ENCODE measurements at places on chromosomes 16 and 17.

DNA sequence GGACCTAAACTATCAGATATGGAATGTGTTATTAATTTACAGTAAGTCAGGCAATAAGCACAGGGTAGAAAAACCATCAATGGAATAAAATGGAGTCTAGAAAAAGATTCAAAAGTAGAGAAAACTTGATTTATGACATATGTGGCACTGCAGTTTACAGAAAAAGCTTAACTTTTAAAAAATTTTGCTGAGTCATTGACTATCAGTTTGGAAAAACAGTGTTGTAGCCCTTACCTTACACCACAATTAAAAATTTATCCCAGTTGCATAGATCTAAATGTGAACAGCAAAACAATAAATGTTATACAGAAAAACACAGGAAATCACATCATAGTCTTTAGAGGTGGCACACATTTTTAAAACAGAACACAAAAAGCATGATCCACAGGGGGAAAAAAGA is 108.5 kb downstream of the USP22 start:
- no peak for DNase-seq

GRCh38 chr16:11074131-11074530 is 129.8 kb downstream of the CLEC16A start:
- no peak for DNase-seq

GRCh38 chr16:74455213-74455612 is 33.9 kb upstream of the CLEC18B start:
- DNase-seq = no peak

DNA sequence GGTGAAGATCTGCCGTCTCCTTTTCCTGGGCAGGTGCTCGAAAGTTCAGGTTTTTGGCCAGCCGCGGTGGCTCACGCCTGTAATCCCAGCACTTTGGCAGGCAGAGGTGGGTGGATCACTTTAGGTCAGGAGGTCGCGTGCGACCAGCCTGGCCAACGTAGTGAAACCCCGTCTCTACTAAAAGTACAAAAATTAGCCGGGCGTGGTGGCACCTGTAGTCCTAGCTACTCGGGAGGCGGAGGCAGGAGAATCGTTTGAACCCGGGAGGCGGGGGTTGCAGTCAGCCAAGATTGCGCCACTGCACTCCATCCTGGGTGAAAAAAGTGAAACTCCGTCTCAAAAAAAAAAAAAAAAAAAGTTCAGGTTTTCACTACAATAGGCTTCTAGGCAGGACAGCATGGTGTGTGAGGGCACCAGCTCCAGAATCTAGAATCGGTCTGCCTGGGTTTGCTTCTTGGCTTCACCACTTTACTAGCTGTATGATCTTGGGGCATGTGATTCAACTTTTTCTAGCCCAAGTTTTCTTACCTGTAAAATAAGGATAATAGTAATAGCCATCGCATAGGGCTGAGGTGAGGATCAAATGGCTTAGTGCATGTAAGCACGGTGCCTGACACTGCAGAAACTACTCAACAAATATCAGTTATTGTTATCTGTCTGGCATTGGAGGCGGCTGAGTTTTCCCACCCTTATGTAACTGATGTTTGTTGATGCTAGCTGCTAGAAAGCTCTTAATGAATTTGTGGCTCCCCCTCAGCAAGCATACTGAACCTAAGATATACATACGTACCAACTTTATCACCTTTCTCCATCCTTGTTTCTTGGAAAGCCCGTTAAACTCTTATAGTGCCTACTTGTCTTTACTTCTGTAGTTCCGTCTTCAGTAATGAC is 1.3 kb downstream of the PSMD12 start:
- DNase-seq = no peak

GRCh38 chr17:21476867-21477266 is 100.7 kb downstream of the KCNJ12 start:
- DNase-seq = no peak

GRCh38 chr16:69930117-69930776 is 20.9 kb upstream of the CLEC18A start:
- peak; percentile 44 for DNase-seq

DNA sequence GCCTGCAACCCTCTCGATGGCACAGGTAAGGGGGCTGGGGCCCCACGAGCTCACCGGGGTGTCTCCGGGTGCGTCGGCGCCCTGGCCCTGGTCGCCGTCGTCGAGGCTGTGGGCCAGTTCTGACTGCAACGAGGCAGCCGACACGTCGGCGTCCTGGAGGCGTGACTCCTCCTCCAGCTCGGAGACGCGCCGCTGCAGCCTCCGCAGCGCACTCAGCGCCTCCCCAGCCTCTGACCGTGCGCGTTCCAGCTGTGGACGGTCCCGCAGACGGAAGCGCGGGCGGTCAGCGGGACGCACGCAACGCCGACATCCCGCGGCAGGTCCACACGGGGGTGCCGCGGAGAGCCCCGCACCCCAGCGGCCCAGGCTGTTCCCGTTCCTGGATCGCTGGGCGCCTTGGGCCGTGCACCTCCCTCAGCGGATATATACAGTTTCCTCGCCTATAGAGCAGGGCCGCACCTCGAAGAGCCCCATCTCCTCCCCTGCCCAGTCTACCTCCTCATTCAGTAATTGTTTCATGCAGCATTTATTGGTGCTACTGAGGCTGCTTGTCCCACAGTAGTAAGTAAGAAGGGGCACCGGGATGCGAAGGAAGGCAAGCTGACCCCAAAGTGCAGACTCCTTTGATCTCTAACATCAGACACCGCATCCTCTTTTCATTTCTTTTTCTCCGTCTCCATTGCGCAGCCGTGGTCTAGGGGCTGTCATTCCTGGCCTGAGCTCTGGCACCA is 5.8 kb downstream of the THOC6 start:
- no peak for DNase-seq

DNA sequence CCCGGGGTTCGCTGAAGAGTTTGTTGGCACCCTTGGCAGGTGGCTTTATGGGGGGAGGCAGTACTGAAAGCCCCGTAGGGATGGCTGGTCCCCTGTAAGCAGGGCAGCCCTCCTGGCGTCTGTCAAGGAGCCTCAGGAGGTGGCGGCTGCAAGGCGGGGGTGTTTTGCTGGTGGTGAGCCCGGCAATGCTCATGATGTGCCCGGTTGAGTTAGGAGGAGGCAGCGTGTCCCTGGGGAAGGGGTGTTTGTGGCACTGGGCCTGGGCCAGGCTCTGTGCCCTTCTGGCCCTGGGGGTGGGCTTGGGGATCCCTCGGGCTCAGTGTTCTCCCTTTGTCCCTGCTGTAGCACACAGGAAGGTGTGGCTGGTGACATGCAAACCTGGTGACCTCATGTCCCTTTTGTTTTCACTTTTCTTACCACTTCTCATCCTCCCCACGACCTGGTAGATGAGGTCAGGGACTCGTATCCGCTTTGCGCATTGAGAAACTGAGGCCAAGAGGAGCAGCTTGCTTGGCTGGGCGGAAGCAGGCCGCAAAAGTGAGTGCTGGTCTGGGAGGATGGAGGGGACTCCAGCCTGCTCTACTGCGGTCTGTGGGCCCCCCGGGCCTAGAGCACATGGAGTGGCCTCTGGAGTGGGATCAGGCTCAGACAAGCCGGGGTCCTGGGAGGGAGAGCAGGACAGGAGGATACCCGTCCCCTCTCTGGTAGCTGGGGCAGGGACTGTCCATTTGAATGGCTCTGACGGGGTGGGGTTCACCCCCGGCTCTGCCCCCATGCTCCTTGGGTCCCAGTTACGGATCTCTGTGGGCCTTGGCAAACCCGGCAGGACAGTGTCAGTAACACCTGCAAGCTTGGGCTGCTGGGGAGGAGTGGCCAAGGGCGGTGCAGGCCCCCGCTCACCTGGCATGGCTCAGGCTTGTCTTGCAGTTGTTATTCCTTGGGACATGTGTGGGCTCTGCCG is 2.2 kb downstream of the SNN start:
- DNase-seq = no peak

- DNase-seq = no peak
Observed at GRCh38 chr16:1070864-1071408, 1.6 kb upstream of the SSTR5 start.

- DNase-seq = no peak
Observed at GRCh38 chr17:48127371-48128051, 19.9 kb downstream of the SNX11 start.

- DNase-seq = no peak
Observed at GRCh38 chr17:13735444-13735843, 133.7 kb upstream of the HS3ST3A1 start.

DNA sequence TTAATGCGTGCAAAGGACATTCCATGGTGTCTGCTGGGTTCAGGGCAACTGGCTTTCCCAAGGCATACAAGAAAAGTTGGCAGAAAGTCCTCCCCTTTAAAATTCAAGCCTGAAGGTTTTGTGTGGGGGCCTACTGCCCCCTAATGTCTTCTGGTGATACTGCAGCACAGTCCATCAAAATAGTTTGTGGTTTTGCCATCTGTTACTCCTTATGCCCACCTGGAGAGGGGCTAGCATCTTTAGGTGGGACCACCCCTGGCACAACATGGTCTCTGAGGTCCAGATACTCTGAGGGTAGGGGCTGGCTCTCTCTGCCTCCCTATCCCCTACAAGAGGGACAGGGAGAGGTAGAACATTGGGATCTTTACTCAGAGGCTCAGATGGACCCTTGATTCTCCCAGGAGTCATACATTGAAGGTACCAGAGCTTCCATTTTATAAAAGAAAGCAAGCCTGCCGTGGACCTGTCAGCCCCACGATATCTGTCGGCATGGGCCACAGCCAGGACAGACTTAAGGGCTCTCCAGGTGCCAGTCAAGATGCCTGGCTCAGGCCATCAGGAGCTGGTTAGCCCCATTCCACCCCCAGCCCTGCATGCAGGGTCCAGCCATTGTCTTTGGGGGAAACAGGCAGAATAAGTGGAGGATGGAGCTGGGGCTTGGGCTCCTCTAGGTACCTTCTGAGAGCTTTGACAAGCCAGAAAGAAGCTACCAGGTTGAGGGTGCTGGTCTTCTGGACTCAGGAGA is 6.3 kb downstream of the ESRP2 start:
- DNase-seq = peak; percentile 72

DNA sequence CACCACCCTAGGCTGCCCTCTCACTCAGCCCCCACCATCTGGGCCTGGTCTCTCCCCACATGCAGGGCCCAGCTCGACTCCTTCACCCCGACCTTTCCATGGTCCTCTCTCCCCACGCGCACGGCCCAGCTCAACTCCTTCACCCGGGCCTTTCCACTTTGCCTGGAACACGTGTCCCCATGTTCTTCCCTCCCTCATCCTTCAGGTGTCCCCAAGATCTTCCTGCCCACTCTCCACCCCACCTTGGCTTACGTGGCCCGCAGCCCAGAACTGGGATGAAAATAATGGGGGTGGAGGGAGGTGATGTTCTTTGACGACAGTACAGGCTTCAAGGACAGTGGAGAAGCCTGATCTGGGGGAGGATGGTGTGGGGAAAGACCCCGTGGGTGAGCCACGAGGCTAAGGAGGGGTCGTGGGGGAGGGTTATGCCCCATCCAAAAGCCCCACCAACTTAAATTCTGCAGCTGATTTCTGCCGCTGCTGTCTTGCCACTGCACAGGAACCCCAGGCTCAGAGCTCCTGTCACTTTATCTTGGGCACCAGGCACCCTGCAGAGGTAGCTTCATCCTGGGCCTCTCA is 9.9 kb upstream of the MEAK7 start:
- DNase-seq = no peak

DNA sequence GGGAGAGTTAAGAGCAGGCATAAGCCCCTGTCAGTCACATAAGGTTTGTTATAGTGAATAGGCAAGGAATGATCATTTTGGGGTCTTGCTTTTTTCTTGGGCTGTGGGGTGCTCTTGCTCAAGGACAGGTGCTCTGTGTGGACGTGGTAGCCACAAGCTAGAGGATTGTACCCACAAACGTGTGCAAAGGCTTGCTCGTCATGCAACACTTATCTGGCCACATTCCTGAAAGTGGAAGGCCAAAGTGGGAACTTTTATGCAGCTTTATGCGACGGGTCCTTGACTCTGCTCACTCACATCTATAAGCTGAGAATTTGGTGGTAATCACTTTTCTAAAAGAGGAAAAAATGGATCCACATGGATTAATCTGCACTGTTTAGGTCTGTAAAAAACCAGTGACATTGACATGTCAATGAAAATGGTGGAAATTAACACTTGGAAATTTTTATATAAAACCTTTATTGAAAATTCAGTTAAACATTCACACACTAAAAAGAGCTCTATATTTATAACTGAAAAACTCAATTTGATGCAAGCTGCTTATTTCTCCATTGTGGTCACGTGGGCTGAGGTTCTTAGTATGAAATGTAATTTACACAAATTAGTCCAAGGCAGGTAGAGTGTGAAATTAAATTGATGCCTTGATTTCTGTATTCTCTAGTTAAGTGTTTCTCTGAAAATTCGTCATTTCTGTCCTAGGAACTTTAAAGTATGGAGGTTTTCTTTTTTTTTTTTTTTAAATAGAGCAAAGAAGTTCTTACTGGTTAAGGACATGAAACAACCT is 162.3 kb downstream of the MSI2 start:
- DNase-seq = no peak

- no peak for DNase-seq
Observed at GRCh38 chr17:77288115-77288619, 147.4 kb downstream of the SEC14L1 start.

DNA sequence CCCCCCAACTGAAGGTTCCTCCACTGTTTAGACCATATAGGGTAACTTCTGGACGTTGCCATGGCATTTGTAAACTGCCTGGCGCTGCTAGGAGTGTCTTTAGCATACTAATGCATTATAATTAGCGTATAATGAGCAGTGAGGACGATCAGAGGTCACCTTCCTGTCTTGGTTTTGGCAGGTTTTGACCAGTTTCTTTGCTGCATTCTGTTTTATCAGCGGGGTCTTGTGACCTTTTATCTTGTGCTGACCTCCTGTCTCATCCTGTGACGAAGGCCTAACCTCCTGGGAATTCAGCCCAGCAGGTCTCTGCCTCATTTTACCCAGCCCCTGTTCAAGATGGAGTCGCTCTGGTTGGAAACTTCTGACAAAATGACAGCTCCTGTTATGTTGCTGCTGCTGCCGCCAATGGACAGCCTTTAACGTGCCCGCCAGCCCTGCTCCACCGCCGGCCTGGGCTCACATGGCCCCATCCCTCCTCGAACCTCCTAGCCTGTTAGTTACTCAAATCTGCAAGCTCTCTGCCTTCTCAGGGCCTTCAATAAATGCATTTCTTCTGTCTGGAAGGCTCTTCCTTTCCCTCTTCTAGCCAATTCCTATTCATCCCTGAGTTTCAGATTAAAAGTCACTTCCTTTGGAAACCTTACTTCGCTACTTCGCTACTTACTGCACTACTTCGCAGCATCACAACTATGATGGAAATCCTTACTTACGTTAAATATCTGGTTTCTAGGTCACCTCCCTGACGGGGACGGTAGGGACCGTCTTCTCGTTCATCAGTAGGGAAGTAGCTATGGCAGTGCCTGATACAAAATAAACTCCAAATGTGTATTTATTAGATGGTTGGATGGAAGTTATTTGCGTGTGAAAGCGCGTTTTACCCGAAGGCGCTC is 640 bp upstream of the NAGLU start:
- DNase-seq = peak; percentile 69

DNA sequence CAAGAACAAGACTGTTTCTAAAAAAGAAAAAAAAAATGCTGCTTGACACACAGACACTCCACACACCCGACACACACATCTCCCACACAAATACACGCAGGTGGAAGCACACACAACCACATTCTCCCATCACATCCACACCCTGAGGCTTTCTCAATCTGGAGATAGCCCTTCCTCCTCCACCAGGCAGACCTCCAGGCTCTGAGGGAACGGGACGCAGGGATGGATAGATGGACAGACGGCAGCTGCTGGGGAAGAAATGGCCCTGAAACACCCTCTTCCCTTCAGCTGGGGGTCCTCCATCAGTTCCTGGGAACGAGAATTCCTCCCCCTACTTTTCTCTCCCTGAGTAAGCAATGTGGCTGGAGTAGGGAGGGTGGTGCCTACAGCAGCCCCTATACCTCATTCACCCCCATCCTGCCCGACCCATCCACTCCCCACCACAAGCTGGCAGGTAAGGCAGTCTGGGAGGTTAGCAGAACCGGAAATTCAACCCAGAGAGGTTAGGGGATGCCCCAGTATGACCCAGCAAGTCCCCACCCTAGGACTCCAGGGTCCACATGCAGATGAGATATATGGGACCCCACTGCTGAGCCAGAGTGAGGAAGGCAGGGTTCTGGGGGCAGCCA is 4.1 kb upstream of the LITAFD start:
- no peak for DNase-seq

Measured in Kasumi-1 (cell line).